Left cardiac atrium (tissue), 4 donors: ENCODE measurements at places on chromosomes 3 and 15. TPM values are rescaled to one million over a fixed set of nuclear protein-coding genes. Genes with fewer than 3 reads are reported as not detected.

DNA sequence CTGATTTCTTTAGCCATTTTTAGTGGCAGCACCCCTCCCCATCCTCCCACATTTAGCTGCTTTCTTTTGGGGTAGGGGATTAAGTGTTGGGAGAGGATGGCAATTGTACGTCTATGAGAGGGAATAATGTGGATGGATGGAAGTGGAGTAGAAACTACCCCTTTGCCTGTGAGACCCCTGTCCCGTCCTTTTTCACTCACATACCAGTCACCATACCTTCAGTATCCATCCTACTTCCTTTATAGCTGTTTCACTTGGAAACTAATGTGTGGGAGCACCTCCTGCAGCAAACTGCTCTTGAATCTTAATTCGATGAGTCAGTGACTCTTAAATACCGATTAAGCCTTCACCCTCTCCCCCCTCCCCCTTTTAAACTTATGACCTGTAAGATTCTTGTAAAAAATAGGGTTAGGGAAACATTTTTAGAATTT lies 730 bp downstream of the SPRED1 start:
- no peak for DNase-seq

DNA sequence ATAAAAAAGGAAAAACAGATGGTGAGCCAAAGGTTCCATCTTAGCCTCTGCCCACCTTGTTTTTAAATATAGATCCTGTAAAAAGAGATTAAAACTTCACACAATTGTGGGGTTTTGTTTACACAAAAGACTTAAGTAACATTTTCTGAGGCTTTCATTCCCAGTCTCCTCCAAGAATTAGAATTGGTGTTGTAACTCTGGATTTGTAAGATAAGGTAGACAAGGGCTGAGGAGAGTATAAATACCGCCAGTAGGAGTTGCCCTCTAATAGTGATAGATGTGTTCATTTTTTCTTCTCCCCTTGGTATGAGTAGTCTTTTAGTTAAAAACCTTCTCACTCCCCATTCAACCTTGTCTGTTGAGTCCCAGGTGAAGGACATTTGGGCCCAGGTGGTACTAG lies 8.5 kb downstream of the MINDY2 start:
- no peak for DNase-seq

DNA sequence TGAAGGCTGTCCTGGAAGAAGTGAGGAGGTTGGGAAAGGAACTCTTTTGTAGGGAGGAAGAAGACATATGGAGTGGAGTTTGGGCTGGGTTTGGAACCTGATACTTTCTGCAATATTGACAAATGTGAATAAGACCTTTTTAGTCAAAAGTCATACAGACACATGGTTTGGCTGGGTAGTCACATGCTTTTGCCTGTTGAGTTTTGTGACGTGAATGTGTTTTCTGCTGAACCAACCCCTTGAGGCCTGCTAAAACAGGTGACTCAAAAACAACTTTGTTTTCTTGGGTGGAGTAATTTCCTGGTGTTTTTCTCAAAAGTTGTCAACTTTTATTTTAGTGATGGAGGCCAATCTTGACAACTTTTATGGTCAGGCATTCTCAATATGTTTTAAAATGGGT lies 39.4 kb upstream of the CCR4 start:
- DNase-seq, result no peak

DNA sequence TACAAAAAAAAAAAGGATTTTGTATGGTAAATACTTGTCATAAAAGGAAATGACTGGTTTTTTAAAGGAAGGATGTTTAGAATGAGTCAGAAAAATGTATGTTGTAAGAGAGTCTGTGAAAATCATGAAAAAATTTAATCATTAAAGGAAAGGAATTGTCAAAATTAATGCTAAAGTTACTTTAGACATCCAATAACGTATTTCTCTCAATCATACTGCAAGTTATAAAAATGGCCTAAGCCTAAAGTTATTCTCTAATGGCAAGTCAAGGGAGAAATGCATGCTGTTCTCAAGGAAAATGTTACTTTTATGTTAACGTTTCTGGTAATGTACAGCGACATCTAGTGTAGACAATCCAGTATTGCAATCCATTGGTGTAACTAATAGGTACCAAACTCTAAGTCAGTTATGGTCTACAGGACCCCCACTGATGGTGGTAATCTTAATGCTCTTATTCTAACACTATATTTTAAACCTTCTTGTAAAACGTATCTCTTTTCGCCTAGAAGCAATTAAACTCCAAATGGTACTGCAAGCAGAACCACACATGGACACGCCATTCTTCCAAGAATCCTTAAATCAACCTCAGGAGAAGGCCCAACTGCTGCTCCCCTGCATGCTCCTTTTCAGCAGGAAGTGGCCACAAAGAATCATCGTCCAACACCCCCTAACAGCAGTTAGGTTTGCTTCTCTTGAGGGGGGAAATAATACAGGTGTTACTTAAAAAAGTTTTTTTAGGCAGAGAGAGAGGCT lies 35.2 kb downstream of the NCEH1 start:
- no peak for DNase-seq

DNA sequence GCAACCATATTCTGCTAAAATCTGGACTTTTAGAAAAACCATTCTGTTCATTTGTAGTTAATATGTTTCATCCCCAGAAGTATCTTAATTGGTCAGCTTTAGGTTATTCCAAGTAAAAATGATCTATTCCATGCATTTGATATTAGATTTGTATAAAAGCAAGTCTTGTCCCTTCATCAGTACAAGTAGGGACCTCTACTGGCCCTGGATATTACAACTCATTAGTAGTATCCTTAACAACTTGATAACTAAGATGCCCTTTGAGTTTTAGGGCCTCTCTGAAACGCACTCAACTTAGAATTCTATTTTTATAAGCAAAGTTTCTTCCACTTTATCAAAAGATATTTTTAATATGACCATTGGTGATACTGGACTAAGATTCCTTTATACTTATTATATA lies 25.3 kb upstream of the SELENOT start:
- DNase-seq, result no peak

DNA sequence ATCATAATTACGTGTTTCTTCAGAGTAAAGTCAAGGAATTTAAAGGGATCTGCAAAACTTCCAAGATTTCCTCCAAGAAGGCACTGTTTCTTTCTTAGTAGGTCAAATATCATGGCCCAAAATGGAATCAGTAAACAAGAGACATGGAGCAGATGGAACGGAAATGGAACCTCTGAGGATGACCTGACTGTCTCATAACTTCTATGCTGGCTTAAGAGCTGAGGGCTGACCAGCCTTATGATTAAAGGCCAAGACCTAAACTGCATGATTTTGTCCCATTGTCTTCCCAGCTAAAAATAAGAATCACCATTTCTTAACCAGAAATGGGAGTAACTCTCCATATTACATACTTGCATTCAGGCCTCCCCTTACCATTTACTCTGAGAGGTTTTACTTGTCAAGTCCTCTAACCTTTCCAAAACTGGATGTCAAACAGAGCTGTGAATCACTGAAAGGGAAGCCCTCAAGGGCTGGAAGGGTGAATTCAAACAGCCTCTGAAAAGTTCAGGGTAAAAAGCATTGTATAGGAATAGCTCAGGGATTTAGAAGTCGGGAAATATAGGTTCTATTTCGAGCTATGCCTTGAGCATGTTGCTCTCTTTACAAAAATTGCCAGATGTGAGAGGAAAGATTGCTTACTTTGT lies 103.7 kb downstream of the MEIS2 start:
- no peak for DNase-seq

- peak; percentile 39 for DNase-seq
These were observed 1.7 kb upstream of the RARB start for GRCh38 chr3:25426408-25426807.

GRCh38 chr3:97882975-97883598 lies 61.3 kb downstream of the CRYBG3 start:
- DNase-seq, result no peak

GRCh38 chr15:37078566-37078965 lies 21.8 kb downstream of the MEIS2 start:
- DNase-seq, result no peak

DNA sequence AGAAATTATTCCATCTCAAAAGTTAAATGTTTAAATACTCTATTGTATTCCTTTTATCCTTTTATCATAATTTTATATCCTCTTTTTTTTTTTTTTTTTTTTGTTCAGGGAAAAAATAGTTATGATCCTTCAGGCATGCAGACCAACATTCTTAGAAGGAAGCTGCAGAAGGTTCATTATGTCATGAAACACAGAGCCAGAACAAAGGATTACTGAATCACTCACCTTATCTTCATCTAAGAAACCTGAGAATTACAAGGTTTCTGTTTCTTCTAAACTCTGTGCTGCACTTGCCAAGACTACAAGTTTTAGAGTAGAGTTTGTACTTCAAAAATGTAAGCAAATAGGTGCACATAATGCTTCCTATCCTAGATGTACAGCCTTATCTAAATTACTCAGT lies 3.3 kb downstream of the PLCH1 start:
- DNase-seq, result no peak

DNA sequence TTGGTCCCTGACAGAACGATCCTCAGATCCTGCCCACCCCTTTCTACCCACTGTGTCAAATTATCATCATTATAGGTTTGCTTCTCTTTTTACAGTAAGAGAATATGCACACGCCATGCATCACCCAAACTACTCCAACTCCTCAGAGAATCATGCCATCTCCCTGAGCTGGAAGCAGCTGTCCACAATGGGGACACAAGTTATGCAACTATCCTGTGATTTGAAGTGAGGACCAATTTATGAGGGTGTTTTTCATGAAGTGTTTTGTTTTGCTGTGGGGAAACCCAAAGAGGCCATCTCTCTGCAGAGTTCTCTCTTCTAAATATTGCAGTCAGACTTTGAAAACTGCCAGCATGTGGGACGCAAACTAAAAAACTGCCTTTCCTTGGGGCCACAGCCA lies 35.8 kb upstream of the TNFSF10 start:
- no peak for DNase-seq

DNA sequence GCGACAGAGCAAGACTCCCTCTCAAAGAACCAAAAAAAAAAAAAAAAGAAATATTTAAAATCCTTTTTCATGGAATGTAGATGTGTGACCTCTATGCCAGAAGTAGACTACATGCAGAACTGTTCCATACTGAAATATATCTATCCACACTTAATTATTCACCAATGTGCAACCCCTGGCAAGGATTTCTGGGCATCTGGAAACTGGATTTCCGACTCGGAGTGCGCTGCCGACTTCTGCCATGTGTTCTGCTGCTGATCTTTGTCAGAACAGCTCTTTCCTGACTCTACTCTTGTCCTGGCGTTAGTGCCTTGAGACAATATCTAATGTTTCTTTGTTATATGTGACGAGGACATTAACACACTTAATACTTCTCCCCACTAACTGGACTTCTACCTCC lies 11.7 kb downstream of the LIPH start:
- no peak for DNase-seq

DNA sequence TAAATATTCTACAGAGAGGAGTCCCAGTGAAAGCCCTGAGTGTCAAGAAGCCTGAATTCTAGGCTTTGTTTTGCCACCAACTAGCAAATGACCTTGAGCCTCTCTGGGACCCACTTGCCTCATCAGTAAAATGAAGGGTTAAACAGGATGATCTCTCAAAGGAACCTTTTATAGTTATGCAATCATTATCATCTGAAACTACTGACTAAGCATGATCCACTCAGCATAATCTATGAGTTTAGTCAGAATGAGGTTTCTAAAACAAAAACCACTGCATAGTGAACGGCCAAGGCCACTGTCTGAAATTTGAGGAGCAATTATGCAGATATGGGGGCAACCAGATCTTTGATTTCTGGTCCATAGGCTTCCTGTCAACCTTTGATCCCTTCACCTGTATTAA lies 319.0 kb downstream of the MECOM start:
- no peak for DNase-seq

- DNase-seq, result no peak
These were observed 67.4 kb downstream of the MYLK start for GRCh38 chr3:123816673-123817207.

GRCh38 chr15:82655606-82656005 lies 8.4 kb upstream of the CPEB1 start:
- DNase-seq, result no peak

- DNase-seq, result no peak
These were observed 812.9 kb downstream of the VGLL3 start for GRCh38 chr3:86178095-86178494.

GRCh38 chr15:97791824-97792792 lies 168.4 kb upstream of the ARRDC4 start:
- no peak for DNase-seq

- DNase-seq, result no peak
These were observed 41.1 kb downstream of the TNFAIP8L3 start for GRCh38 chr15:51053571-51053970.

DNA sequence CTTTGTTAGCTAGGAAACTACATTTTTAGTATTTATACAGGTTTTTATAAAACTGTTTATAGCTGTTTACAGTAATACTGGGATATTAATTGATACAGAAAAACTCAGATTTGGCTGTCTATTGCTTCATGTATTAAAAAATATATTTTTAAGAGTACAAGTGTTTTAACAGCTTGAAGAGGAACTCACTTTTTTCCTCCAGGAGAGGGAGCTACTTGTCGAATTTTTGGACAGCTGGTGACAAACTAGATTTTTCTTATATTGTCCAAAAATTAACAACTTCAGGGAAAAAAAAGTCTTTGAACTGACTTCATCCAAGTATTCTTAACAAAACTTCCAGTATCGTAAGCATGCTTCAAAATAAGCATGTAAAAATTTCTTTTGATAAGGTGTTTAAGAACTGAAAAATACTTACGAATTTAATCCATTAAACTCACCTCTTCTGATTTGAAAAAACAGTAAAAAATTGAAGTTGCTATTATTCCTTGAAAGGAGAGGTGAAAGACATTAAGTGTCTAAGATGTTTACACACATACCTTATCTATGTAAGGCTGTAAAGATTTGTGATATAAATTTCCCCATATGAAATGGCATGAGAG lies 4.0 kb downstream of the DIPK2A start:
- DNase-seq, result no peak

- no peak for DNase-seq
These were observed 3.5 kb upstream of the MEF2A start for GRCh38 chr15:99562238-99562637.

GRCh38 chr3:189338366-189338765 lies 166.6 kb downstream of the TPRG1 start:
- no peak for DNase-seq

- no peak for DNase-seq
These were observed 139.3 kb downstream of the TNIK start for GRCh38 chr3:171320750-171321558.

GRCh38 chr15:49331951-49332350 lies 91.1 kb upstream of the FGF7 start:
- no peak for DNase-seq

- no peak for DNase-seq
These were observed 52.2 kb upstream of the HEG1 start for GRCh38 chr3:125107861-125108567.

Gene TRA2B
- total RNA-seq, result 56.3 TPM

Gene RHOA
- total RNA-seq, result 334 TPM

Gene DPPA2
- not detected for total RNA-seq

Gene MTMR10
- 15.5 TPM for total RNA-seq

Gene U2SURP
- 46.8 TPM for total RNA-seq

Gene HAPLN3
- 3.3 TPM for total RNA-seq

Gene CATSPER2
- 1.1 TPM for total RNA-seq

Gene TIMP4
- total RNA-seq, result 54.5 TPM

Gene RASL12
- 53.3 TPM for total RNA-seq
